Left lobe of liver (tissue), 2 donors: ENCODE measurements at places on chromosomes 4 and X.

DNA sequence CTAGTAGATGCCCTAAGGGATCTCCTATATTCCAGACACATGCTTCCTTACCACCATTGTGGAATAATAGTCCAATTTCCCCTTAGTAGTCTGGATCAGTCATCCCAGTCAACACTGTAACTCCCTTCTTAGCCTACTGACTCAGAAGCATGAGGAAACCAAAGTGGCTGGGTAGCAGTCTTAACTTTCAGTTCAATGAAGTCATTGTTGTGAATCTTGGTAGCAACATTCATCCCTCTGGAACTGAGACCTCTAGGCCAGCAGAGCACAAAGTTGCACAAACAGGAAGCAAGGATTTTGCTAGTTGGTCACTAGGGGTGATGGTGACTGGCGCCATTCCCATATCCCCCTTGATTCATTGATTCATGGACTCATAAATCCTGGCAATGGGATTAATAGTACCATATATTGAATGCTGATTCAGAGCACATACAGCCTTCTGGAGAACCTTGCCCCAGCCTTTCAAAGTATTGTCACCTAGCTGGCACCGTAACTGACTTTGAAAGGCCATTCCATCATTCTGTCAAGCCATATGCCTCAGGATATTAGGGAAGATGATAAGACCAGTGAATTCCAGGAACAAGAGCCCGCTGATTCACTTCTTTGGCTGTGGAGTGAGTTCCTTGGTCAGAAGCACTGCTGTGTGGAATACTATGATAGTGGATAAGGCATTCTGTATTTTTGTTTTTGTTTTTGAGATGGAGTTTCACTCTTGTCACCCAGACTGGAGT lies 19.7 kb upstream of the GPAT3 start:
- no peak for DNase-seq

- DNase-seq: no peak
Observed at GRCh38 chr4:2617955-2618354, 81.5 kb downstream of the FAM193A start.

DNA sequence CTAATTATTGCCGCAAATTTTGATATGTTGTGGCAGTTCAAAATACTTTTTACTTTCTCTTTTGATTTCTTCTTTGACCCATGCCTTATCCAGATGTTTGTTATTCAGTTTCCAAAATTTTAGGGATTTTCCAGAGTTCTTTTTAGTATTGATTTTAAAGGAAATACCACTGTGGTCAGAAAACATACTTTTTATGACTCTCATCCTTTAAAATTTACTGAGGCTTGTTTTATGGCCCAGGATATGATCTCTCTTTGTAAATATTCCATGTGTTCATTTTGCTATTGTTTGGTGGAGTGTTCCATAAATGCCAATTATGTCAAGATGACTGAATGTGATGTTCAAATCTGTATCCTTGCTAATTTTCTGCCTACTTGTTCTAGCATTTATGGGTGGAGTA lies 272.3 kb upstream of the DIPK2B start:
- no peak for DNase-seq

GRCh38 chr4:68148800-68149685 lies 19.4 kb upstream of the TMPRSS11F start:
- DNase-seq: no peak

- DNase-seq: no peak
Observed at GRCh38 chr4:180207921-180208320, 2035.3 kb upstream of the TENM3 start.

GRCh38 chr4:97013711-97014110 lies 1129.6 kb downstream of the STPG2 start:
- DNase-seq: no peak

DNA sequence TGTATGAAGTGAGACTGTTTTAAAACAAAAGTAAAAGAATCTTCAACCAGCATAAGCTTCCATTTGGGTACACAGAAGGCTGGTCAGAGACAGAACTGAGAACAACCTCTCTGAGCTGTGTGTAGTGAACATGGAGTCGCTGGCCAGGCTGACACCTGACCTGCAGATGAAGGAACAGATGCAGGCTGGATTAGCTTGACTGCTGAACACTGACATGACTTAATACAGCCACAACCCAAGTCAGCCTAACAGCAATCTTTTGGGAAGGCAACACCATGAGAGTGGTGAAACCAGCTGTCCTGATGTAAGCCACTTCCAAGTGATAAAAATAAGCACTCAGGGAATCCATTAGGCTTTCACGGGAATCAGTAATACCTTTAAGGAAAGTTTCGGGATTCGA lies 10.1 kb downstream of the SCARB2 start:
- DNase-seq: no peak

DNA sequence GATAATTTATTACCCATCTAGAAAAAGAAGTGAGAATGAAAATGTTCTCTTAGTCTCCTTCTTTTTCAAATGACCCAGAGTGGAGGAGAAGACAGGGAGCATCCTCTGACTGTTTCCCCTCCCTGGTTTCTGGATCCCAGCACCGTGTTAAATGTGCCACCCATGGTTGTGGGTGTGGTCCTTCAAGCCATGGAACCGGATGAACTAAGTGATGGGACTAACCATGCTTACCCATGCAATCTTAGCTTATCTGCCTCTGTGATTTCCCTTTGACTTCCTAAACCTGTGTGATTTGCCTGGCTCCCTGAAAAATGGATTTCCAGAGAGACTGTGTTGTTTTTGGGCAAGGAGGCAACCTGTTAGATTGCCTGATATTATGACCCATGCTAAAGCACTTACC lies 437.1 kb downstream of the MAGEB5 start:
- DNase-seq: no peak

DNA sequence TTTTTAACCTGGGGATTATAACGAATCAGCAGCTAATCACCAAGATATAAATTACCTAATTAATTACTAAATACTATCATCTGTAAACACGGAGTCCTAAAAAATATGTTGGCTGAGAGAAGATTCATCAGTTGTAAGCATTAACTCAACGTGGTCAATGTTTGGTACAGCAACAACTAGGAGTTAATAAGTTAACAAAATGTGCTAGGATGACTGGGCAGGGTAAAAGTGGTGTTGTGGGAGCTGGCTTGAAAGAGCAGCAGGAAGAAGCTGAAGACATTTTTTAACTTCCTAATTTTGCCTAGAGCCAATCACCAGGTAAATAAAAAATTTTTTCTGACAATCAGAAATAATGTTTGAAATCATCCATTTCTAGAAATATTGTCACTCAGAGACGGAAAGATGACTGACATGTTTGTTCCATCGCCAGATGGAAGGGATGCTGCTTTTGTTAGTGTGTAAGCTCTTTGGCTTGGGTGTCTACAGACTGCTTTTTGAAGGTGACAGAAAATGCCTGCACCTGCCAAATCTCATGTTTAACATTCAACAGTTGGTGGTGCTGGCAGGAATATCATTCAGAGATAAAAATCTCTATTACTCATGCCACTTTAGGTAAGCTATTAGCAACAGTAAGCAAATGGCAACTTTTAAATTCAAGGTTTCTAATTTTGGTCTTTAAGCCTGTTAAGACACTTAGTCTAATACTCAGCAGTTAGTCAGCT lies 1126.9 kb downstream of the STPG2 start:
- DNase-seq: no peak
